Activated naive CD4-positive, alpha-beta T cell treated with Interleukin-2 at 50 U/mL for 16 hours (primary cell): ENCODE measurements at places on chromosomes 7 and 10.

GRCh38 chr7:1232103-1232466 is 587 bp upstream of the UNCX start:
- no peak for DNase-seq

GRCh38 chr10:20922451-20922850 is 25.3 kb upstream of the NEBL start:
- no peak for DNase-seq

- DNase-seq: peak; percentile 24
Observed at GRCh38 chr10:70174058-70174741, 3.9 kb upstream of the SAR1A start.

- no peak for DNase-seq
Observed at GRCh38 chr10:119288574-119289001, 81.2 kb downstream of the GRK5 start.

- no peak for DNase-seq
Observed at GRCh38 chr10:68752711-68753350, 31.8 kb downstream of the CCAR1 start.

DNA sequence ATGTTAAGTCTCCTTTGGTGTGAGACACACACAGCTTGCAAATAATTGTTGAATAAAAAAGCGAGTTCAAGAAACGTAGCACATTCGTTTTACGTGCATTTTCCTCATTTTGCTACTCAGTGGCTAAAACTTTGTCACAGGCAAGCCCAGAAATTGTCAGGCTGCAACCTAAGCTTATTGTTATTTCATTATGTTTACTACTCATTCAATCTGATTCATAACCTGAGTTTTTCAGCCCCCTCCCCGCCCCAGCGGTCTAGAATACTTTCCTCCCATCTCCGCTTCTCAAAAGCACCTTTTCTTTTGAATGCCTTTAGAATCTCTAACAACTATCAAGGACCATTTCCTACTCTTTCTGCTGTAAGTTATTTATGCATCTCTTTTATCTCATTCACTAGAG is 1.1 kb downstream of the FAM133B start:
- DNase-seq: peak; percentile 48

GRCh38 chr10:42997849-42998165 is 79.1 kb upstream of the RET start:
- DNase-seq: no peak

DNA sequence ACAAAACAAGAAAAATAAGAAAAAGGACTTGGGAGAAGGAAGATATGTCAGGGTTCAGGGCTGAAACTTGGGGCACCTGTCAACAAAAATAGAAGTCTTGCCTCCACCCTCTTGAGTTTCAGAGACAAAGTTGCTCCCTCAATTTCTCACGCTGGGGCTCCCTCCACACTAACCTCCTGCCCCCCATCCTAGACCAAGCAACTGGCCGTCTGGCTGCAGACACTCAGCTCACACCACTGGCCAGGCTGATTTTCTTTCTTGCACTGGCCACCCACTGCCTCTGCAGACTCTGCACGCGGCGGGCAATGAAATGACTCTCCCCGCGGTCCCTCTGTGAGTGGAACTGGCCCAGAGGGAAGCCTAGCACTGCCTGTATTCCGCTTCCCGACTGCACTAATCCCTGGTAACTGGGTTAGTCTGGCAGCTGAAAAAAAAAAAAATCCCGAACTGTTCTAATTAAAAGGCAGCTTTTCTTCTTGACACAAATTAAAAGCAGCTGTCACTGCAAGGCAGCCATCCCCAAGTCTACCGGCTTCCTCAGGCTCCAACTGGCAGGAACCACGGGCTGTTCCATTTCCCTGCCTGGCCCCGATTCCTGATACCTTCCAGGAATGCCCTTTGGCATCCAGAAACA is 83.5 kb downstream of the SPDYE5 start:
- no peak for DNase-seq

DNA sequence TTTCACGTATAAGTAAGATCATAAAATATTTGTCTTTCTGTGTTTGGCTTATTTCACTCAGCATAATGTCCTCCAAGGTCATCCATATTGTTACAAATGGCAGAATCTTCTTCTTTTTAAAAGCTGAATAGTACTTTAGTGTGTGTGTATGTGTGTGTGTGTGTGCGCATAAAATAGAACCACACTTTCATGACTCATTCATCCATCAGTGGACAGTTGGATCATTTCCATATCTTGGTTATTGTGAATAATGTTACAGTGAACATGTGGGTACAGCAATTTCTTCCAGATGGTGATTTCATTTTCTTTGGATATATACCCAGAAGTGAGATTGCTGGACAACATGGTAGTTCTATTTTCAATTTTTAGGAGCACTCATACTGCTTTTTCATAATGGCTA is 622.4 kb downstream of the NRG3 start:
- no peak for DNase-seq

DNA sequence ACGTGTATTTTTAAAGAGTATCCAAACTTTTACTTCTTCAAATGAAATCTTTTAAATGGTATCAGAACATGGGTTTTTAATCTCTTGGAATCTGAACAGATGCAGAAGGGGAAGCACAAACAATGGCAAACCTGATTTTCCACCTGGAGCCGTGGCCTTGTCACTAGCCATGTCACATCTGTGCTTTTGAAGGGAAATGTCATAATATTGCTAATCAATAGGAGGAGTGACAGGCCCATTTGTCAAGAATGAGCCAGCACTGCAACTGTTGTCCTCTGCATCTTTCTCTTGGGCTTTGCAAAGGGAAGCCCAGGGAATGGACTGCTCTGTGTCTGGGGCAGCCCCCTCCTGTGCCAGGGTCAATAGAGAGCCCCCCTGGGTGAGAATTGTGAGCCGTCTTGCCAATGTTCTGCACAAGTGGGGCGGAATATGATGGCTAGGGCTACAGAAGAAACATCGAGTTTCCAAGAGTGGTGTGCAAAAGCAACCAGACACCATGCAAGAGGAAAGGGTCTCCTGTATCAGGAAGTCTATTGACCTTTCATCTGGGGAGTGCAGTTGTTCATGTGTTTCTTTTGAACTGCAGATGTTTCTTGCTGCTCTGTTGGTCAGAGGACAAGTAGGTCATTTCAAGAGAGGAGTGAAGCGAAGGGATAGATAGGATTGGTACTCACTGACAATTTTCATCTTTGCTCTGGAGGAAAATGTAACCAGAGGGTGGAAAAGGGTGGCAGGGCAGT is 181.8 kb upstream of the NPVF start:
- no peak for DNase-seq

DNA sequence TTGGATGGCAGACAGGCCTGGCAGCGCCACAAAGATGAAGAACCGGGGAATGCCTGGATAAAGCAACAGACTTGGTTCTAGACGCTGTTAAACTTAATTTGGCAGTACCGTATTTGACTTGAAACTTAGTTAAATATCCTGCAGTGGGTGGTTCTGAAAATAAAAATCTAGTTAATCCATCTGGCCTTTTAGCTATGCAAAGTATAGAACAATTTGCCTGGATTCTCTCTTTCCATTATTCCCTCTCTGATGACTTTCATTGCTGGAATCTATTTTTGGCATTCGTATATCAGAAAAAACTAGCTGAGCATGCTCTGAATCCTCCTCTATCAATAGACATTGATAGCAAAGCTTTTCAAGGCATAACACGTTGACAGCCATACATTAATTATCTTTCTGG is 203.6 kb downstream of the MACC1 start:
- DNase-seq: no peak

DNA sequence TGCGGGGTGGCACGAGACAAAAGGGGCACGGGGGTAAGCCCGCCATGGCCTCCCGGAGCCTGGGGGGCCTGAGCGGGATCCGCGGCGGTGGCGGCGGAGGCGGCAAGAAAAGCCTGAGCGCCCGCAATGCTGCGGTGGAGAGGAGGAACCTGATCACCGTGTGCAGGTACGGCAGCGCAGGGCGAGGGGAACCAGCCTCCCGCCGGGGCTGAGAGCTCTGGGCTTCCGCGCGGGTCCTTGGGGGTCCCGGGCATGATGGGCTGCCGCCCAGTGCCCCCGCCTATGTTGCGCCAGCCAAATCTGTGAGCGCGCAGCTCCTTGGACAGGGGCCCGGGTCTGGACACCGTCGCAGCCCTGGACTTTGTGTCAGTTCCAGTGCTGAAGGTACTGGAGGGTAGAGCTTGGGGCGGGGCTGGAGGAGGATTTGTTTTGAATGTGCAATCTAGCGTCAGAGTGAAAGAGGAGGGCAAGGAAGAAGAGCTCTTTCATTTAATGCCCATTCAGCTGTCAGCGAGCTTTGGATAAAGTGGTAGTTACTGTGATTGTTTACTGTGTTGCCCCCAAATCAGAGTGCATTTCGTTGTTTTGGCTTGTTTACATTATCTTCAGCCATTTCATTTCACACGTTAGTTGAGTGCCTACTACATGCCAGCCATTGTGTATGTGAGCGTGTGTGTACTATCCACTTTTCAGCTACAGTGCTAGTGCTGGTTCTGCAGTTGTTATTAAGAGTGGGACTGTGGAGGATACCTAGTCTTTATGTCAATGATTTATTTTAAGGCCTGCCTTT is 777 bp downstream of the RUNDC3B start:
- DNase-seq: peak; percentile 24

GRCh38 chr7:136086712-136087111 is 109.6 kb upstream of the MTPN start:
- no peak for DNase-seq

- DNase-seq: no peak
Observed at GRCh38 chr10:76337641-76338040, 906.2 kb downstream of the LRMDA start.

GRCh38 chr7:144588559-144589051 is 185.1 kb upstream of the NOBOX start:
- DNase-seq: no peak

GRCh38 chr10:110648692-110649346 is 4.7 kb downstream of the RBM20 start:
- no peak for DNase-seq

GRCh38 chr7:47180516-47180826 is 401.4 kb downstream of the TNS3 start:
- DNase-seq: no peak

DNA sequence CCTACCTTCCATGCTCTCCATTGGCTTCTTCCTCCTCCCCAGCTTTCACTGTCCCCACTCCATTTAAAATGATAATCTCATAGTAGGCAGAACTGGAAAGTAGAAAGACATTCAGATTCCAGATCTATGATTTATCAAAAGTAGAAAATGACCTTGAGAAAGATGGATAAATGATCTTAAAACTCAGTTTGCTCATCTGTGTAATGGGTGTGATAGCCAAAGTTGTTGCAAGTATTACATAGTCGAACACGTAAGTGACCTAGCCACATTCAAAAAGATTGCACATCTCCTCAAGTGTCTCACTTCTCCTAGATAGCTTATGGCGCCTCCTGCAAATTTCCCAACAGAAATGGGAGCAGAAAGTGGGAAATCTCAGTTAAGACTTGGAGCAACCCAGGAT is 89.8 kb upstream of the FGL2 start:
- DNase-seq: no peak

DNA sequence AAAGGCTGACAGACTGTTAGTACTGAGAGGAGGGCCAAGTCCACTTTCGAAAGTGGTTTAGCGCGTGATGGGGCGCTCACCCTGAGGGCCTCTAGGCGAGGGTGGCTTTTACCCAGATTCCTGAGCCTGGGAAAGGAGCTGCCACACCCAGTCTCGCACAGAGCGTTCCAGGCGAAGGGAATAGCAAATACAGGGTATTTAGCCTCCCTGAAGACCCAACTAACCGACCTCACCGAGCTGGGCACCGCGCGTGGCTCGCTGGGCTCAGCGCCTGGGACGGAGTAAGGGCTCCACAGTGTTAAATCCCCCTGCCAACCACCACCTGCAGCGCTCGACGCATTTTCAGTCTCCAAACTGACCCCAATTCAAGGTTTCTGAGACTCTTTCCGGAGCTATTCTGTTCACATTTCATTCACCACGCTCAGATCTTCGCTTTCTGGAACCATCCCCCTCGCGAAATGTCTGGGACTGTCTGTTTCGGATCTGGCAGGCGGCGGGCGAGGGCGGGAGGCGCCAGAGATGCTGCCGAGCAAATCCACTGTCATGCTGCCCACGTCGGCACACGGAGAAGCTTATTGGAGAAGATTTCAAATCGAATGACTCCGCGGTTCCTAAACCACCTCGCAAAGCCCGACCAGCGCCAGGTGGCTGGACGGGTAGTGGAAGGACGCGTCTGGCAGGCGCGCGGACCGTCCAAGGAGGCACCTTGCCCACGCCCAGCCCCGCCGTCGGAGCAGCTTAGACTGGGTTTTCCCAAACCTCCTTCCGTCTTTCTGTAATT is 1.4 kb upstream of the OSBPL3 start:
- DNase-seq: peak; percentile 76
